ENCODE measurements at places on chromosomes 6 and 20. TPM values are rescaled to one million over a fixed set of nuclear protein-coding genes. Genes with fewer than 3 reads are reported as not detected.

- H3K27me3 ChIP-seq, result no peaks in the 10 kb centered on the region
- H3K27ac ChIP-seq, result no peak overlapping the region
- no peak overlapping the region for H3K4me3 ChIP-seq
- no peaks in the 10 kb centered on the region for H3K36me3 ChIP-seq
Measured at GRCh38 chr6:82397962-82398692, 34.5 kb downstream of the TPBG start.

- no peak for DNase-seq
- H3K27me3 ChIP-seq, result no peaks in the 10 kb centered on the region
- H3K4me1 ChIP-seq, result no peaks in the 10 kb centered on the region
- no peak overlapping the region for H3K4me3 ChIP-seq
- H3K27ac ChIP-seq, result no peak overlapping the region
- H3K36me3 ChIP-seq, result no peaks in the 10 kb centered on the region
Measured at GRCh38 chr6:148836751-148837150, 89.9 kb downstream of the UST start.

DNA sequence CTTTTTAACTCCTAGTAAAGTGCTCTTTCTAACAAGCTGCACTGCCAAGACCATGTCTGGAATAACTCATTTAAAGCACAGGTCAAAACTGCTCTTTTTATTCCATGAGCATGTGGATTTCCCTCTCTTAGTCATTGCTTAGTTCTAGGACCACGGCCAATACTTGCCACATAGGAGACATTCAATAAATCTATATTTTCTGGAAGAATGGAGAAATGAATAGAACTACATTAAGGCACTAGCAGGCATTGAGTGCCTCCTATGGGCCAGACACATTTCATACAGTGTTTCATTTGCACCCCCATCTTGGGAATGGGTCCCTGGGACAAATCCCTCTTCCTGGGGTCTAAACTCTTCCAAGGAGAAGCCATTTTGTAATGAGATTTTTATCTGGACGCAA lies 552.8 kb upstream of the CITED2 start:
- H3K27me3 ChIP-seq, result no peaks in the 10 kb centered on the region
- H3K4me1 ChIP-seq, result peaks cover 3% of the 10 kb centered on the region
- H3K4me3 ChIP-seq, result no peak overlapping the region
- H3K36me3 ChIP-seq, result no peaks in the 10 kb centered on the region

DNA sequence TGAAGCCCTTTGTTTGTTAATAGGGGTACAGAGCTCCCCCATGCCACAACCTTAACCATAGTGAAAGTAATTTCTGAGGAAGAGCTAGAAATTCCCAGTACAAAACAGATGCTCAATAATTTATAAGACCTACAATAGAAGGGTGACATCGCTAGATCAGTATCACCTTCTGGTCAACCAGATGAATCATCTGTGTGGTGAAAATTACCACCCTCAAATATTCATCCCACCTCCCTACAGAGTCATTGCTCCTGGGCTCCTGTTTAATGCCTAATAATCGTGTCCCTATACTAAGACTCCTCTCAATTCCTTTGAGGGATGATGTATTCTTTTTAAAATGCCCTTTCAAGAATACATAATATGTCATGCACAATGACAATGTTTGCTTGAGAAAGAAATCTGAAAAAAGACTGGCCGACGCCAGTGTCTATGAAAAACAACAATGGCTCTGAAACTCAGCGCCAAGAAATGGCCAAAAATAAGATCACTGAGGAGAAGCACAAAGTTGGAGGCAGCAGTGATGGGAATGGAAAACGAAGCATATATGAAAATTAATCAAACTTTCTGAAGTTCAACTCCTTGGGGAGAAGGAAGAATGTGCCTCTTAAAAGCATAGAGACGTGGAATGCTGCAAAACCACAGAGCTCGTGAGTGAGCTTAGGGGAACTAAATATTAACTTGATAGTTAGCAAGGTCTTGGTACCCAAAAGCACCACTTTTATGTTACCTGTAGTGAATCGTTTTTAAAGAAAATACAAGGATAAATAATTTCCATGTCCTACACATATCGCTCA lies 11.0 kb upstream of the ADGRF5 start:
- no peak overlapping the region for H3K4me3 ChIP-seq
- peaks cover 2% of the 10 kb centered on the region for H3K36me3 ChIP-seq
- H3K27ac ChIP-seq, result peak overlapping the region; percentile 72
- DNase-seq, result peak; percentile 79
- H3K27me3 ChIP-seq, result no peaks in the 10 kb centered on the region

GRCh38 chr6:42420741-42421140 lies 31.0 kb downstream of the TRERF1 start:
- DNase-seq, result no peak
- no peak overlapping the region for H3K4me3 ChIP-seq
- no peak overlapping the region for H3K27ac ChIP-seq
- peaks cover 3% of the 10 kb centered on the region for H3K4me1 ChIP-seq
- no peaks in the 10 kb centered on the region for H3K36me3 ChIP-seq

GRCh38 chr20:57215826-57216471 lies 50.5 kb downstream of the BMP7 start:
- no peak for DNase-seq
- H3K36me3 ChIP-seq, result peaks cover 4% of the 10 kb centered on the region
- no peak overlapping the region for H3K27ac ChIP-seq
- no peak overlapping the region for H3K4me3 ChIP-seq
- peaks cover 20% of the 10 kb centered on the region for H3K4me1 ChIP-seq

DNA sequence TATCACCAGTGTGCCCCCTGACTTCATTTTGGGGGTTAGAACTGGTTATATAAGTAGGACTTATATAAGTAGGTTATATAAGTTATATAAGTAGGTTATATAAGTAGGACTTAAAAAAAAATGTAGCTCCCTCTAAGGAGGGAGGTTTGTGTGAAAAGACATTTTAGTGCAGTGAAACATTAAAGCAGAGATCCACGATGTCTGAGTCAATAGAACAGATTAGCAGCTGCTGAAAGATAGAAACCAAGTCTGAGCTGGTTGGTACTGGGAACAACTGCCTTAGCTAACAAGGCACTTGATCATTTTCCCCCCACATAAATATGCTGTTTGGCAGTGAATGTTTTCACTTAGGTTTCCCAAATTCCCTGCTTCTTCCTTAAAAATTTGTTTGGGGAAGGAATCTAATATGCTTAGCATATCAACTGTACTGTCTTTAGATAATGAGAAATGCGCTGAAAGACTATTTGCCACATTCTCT lies 2.1 kb upstream of the RPS12 start:
- no peak overlapping the region for H3K27ac ChIP-seq
- no peak overlapping the region for H3K4me3 ChIP-seq
- no peaks in the 10 kb centered on the region for H3K27me3 ChIP-seq
- H3K36me3 ChIP-seq, result peaks cover 7% of the 10 kb centered on the region
- DNase-seq, result peak; percentile 67

DNA sequence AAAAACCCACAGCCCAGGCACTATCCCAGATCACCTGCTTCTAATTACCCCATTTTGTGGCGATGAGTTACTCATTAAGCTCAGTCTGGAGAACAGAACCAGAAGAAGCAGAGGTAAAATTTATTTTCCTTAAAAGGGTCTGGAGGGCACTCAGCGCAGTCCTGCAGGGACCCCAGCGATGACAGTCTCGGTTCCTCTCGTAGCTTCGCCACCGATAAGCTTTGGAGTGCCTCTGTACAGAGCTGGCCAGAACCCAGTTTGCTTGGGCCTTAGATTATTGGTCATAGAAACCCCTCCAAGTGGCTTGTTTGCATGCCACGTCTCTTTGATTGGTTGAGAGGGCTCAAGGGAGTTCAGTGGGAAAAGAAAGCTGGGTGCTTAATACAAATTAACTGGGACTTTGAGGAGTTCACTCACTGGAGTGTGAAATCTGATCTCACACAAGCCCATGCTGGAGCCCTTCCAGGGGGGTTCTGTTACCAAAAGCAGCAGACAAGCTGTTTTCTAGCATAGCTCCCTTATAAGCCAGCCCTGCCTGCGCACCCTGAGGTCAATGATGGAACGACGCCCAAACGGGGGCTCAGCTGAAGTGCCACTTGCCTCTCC lies 158.5 kb upstream of the ARID1B start:
- no peak overlapping the region for H3K4me3 ChIP-seq
- H3K27me3 ChIP-seq, result no peaks in the 10 kb centered on the region
- peaks cover 10% of the 10 kb centered on the region for H3K4me1 ChIP-seq
- H3K36me3 ChIP-seq, result no peaks in the 10 kb centered on the region

DNA sequence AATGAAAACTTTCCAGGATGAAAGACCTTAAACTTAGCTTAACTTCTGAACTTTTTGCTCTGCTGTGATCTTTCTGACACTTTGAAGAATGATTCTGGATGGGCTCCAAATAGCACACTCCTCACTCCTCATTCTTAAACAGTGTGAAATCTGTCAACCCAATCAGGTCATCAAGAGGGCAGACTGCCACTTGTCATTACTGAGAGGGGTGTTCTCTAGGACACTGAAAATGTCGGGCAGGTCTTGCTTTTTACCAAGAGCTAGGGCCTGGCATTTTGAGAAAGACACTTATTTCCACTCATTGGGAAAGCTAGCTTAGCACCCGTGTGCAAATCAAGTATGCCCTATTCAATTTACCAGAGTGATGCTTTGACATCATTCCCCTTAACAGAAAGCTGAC lies 122.2 kb downstream of the MTFR2 start:
- H3K4me3 ChIP-seq, result no peak overlapping the region
- peaks cover 17% of the 10 kb centered on the region for H3K4me1 ChIP-seq
- no peaks in the 10 kb centered on the region for H3K27me3 ChIP-seq
- DNase-seq, result peak; percentile 59
- no peaks in the 10 kb centered on the region for H3K36me3 ChIP-seq

DNA sequence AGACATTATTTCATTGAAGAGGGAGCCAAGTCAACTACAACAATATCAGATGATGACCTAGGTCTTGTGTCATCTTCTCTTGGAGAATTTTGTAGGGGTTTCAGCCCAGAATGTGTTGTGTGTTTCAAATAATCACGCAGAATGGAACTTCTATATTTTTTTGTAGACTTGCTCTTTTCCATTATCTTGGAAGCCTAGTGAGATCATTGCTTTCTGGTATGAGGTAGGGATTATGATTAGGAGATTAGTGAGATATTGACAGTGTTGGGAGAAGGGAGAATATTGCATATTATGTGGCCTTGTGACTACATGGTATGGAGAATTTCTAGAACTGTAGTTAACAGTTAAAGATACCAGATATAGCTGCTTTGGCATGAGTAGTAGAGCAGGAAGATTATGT lies 423.6 kb upstream of the PLCB4 start:
- DNase-seq, result no peak
- H3K27ac ChIP-seq, result no peak overlapping the region
- H3K4me1 ChIP-seq, result no peaks in the 10 kb centered on the region
- no peaks in the 10 kb centered on the region for H3K36me3 ChIP-seq
- no peak overlapping the region for H3K4me3 ChIP-seq
- no peaks in the 10 kb centered on the region for H3K27me3 ChIP-seq

- H3K27me3 ChIP-seq, result no peaks in the 10 kb centered on the region
- peak; percentile 3 for DNase-seq
- H3K36me3 ChIP-seq, result no peaks in the 10 kb centered on the region
- H3K27ac ChIP-seq, result no peak overlapping the region
- no peaks in the 10 kb centered on the region for H3K4me1 ChIP-seq
Measured at GRCh38 chr6:160427312-160428068, 79.3 kb downstream of the SLC22A3 start.

GRCh38 chr6:93848031-93848742 lies 428.8 kb upstream of the EPHA7 start:
- DNase-seq, result peak; percentile 13
- no peaks in the 10 kb centered on the region for H3K36me3 ChIP-seq
- no peaks in the 10 kb centered on the region for H3K4me1 ChIP-seq
- no peaks in the 10 kb centered on the region for H3K27me3 ChIP-seq

GRCh38 chr6:146543211-146543939 lies at the start of gene RAB32:
Gene RAB32, plus strand, starts transcription at chr6:146543833. Its CDS starts 39 bp downstream, at chr6:146543872.
- no peaks in the 10 kb centered on the region for H3K27me3 ChIP-seq
- H3K4me1 ChIP-seq, result peaks cover 5% of the 10 kb centered on the region
- H3K27ac ChIP-seq, result peak within 1 kb of the TSS; percentile 97
- H3K36me3 ChIP-seq, result no peaks in the 10 kb centered on the region
- peak within 1 kb of the TSS; percentile 76 for H3K4me3 ChIP-seq
- DNase-seq, result peak; percentile 94

DNA sequence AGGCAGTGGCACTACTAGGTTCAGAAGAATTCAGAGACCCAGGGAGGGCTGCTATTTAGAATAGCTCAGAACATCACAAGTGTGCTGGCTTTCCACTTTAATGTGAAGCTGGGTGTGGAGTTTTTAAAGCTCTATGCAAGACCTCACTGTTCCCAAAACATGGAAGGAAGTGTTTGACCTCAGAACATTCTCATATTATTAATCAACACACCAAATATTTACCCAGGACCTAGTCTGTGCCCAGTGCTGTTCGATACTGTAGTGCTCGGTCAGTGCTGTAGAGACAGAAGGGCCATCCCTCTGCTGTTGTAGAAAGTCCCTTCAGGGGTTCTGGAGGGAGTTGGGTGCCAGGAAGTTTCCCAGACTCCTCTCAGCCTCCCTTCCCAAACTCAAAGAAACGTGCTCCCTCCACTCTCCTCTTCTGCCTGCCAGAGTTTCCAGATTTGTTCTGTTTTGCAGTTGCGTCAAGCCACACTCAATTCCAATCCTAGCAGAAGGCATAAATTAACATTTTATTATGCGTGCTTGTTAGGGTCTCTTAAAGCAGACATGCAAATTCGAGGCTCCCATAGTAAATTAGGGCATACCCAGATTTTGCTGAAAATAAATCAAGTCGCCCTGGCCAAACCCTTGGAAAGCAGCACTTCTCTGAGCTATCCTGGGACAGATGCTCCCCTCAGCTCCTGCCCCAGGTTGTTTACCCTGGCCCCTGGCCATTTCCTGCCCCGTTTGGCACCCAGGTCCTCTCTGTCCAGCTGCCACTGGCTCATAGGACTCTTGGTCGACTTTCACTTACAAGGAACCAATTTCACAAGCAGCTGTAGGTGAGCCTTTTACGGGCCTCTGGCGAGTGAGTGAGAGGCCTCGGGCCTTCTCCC lies 248.6 kb downstream of the HIVEP2 start:
- no peak overlapping the region for H3K4me3 ChIP-seq
- H3K27ac ChIP-seq, result no peak overlapping the region
- H3K27me3 ChIP-seq, result no peaks in the 10 kb centered on the region

GRCh38 chr20:8524101-8525016 lies 392.3 kb downstream of the PLCB1 start:
- DNase-seq, result no peak
- H3K27me3 ChIP-seq, result no peaks in the 10 kb centered on the region
- no peak overlapping the region for H3K27ac ChIP-seq
- H3K36me3 ChIP-seq, result no peaks in the 10 kb centered on the region
- no peak overlapping the region for H3K4me3 ChIP-seq
- no peaks in the 10 kb centered on the region for H3K4me1 ChIP-seq

DNA sequence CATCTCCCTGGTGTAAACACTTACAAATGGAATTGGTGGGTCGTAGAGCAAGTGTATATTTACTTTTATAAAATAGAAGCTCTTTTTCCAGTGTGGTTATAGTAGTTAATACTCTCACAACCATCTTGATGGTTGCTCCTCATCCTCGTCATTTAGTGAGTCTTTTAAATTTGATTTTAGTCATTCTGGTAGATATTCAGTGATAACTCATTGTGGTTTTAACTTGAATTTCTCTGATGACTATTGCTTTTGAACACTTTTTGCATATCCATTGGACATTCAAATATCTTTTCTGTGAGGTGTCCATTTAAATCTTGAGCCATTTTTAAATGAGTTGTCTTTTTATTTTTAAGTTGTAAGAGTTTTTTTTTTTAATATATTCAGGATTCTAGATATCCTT lies 189.2 kb upstream of the PHACTR1 start:
- no peak for DNase-seq
- no peaks in the 10 kb centered on the region for H3K27me3 ChIP-seq
- H3K4me3 ChIP-seq, result no peak overlapping the region
- H3K4me1 ChIP-seq, result no peaks in the 10 kb centered on the region
- no peak overlapping the region for H3K27ac ChIP-seq
- H3K36me3 ChIP-seq, result no peaks in the 10 kb centered on the region

RNF217 gene
- 58.6 TPM for total RNA-seq

RIPOR3 gene
- 7.9 TPM for total RNA-seq

SLC17A1 gene
- total RNA-seq, result not detected

KPNA5 gene
- total RNA-seq, result 11.2 TPM

SLC25A27 gene
- total RNA-seq, result 6.6 TPM

ETV7 gene
- total RNA-seq, result 3.5 TPM

MAP7 gene
- 15.0 TPM for total RNA-seq

MOXD1 gene
- total RNA-seq, result 30.8 TPM
